ENCODE measurements at places on chromosomes 13 and 19.
A peak's percentile ranks its signal among the peaks of the same experiment; 100 is the strongest.

- DNase-seq, result no peak
These were observed 15.7 kb downstream of the PLIN3 start for GRCh38 chr19:4851551-4852290.

GRCh38 chr13:30865123-30866049 lies 40.7 kb upstream of the MEDAG start:
- peak; percentile 94 for DNase-seq

DNA sequence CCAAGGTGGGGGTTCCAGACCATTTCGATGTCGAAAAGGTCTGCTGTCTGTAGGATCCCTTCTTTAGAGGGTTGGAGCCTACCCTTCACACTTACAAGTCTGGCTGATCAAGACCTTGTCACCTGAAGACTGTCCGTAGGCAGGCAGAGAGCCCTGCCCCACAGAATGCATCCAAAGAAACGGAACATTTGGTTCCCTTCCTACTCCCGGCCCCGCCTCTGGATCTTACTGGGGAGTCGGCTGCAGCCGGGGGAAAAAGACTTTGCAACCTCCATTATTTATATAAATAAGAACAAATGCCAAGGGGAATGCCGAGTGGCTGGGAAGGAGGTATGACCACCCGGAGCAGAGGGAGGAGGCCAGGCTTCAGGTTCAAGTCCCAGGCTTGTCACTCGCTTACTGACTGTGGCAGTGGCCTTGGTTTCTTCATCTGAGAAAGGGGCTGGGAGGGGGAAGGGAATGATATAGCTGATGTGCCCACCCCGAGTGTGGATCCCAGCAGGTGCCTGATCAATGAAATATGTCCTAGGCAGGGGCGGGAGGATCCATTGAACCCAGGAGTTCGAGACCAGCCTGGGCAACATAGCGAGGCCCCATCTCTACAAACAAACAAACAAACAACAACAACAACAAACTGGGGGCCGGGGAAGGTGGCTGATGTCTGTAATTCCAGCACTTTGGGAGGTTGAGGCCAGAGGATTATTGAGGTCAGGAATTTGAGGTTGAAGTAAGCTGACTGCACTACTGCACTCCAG lies 48.7 kb downstream of the RFX2 start:
- no peak for DNase-seq

- no peak for DNase-seq
These were observed 69.3 kb downstream of the LHFPL6 start for GRCh38 chr13:39533651-39534150.

- DNase-seq, result peak; percentile 27
These were observed 9.1 kb downstream of the PCDH17 start for GRCh38 chr13:57640607-57641006.

- no peak for DNase-seq
These were observed 7.0 kb downstream of the PGLYRP1 start for GRCh38 chr19:46015687-46016425.

DNA sequence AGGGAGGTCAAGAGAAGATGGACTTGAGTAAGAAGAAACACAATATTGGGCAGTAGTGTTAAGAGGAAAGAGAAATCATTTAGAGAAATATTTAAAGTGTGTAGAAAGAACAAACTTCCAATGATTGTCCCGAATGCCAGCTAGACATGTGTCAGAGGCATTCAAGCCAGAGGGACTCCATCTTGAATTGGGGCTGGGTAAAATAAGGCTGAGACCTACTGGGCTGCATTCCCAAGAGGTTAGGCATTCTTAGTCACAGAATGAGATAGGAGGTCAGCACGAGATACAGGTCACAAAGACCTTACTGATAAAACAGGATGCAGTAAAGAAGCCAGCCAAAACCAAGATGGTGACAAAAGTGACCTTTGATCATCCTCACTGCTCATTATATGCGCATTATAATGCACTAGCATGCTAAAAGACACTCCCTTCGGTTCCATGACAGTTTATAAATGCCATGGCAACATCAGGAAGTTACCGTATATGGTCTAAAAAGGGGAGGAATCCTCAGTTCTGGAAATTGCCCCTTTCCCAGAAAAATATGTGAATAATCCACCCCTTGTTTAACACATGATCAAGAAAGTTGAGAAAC lies 127.0 kb upstream of the IPO5 start:
- no peak for DNase-seq

GRCh38 chr13:76823969-76824368 lies 62.2 kb downstream of the KCTD12 start:
- peak; percentile 50 for DNase-seq

DNA sequence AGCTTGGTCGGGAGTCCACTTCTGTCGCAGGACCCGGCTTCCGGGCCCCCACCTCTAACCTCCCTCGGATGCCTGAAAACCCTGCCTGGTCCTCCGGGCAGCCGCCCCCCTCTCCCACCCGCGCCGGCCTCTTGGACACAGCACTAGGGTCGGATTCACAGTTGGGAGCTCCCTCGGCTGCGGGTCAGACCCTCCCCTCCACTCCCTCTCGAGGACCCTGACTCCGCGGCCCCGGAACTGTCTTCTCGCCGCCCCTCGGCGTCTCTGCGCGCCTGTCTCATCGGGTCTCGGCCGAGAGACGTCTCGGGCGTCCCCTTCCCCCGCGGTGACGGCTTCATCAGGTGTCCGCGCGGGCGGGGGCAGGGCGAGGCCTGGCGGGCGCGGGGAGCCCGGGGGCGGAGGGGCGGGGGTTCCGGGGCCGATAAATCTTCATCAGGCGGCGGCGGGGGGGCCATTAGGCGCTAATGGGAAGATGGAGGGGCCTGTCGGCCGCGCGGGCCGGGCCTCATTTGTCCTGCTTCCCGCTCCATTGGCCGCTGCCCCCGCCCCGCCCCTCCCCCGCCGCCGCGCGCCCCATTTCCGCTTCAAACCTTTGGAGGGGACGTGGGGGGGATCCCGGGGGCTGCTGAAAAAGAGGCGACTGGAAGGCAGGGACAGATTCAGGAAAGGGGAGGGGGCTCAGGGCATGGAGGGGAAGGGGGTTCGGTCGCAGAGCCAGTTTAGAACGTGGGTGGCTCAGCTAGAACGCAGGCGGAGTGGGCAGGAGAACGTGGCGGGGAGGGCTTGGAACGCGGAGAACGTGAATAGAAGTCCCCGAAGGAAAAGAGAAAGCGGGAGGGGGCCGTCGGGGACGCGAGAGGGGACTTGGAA lies 11.8 kb upstream of the ERFL start:
- no peak for DNase-seq
